ENCODE measurements at places on chromosomes 3 and 15.

- no peak for DNase-seq
Observed at GRCh38 chr3:851098-851790, 241.6 kb upstream of the CNTN6 start.

GRCh38 chr3:157746391-157746790, 243.2 kb upstream of the VEPH1 start:
- DNase-seq = no peak

- no peak for DNase-seq
Observed at GRCh38 chr3:13013151-13013561, 60.1 kb downstream of the IQSEC1 start.

- no peak for DNase-seq
Observed at GRCh38 chr3:132253262-132253878, 63.8 kb upstream of the ACP3 start.

DNA sequence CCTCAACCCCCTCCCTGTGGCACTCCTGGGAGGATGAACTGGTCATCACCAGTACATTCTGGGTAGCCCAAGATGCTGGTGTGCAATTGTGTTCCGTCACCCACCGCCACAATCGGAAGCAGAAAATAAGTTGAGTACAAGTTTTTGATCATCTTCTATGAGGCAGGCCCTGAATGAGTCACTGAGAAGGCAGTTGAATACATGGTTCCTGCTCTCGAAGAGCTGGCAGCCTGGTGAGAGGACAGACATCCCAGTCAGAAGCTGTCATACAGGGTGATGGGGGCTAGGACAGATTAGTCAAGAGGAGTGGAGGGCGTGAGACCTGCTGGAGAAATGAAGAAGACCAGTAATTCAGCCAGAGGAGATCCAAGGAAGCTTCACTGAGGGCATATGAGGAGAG, 6.2 kb downstream of the CEMIP start:
- DNase-seq = no peak

GRCh38 chr3:154852515-154852914, 227.6 kb upstream of the MME start:
- no peak for DNase-seq

DNA sequence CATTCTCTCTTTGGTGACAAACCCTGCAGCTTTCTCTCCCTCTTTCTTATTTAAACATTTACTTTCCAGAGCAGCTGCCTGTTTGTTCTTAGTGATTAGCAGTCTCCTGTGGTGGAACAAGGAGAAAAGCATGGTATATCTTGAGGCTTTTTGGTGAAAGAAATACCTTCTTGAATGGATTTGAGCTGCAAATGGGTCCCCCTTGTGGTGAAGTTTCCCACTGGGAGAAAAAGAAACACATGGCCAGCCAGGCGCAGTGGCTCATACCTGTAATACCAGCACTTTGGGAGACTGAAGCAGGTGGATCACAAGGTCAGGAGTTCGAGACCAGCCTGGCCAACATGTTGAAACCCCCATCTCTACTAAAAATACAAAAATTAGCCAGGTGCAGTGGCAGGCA, 48.3 kb upstream of the ACP3 start:
- no peak for DNase-seq

GRCh38 chr3:42839616-42840015, 30.4 kb downstream of the ACKR2 start:
- no peak for DNase-seq

DNA sequence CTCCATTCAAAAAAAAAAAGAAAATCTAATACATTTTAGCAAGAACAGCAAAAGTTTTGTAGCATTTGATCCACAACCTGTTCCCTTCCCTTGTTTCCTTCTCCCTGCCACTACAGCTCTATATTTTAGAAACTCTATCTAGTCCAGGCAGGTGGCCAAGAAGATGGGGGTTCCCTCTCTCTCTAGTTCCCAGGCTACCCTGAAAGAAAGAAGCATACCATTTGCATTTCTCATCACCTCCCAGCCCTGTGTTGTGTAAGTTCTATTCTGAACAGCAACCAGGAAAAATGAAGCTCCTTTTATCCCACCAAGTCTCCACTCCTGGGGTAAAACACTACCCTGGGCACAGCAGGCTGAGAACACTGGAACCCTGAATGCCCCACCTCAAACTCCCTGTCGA, 100.0 kb downstream of the PCCB start:
- DNase-seq = no peak

DNA sequence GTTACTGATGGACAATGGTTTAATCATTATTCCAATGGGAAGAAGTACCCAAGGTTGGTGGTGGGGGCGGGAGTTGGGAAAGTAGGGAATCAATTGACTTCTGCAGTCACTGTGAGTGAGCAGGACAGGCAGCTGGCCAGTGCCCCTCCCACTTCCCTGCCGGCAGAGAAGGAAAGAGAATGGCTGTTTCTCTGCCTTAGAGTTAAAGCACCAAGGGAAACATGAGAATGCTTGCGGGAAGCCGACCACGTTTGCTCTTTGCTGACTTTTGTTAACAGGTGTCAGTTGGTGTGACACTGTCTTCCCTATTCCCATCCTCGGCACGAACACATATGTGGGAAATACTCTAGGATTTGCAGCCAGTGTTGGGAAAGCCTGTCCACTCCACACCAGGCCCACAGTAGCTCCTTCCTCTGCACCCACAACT, 33.5 kb upstream of the MFSD1 start:
- DNase-seq = no peak

DNA sequence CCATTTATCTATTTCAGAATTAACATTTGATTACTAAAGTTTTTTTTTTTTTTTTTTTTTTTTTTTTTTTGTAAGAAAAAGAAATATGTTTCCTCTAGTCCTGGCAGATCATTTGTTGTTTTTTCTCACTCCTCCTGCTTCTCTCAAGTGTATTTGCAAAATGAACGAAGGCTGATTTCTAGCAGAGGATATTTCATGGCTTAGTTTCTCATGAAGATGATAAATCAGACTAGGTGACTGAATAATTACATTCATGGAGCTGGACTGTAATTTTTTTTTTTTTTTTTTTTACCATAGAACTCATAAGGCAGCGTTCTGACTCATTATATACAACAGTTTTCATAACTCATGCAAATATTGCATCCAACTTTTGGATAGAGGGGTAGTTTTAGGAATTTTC, 332.5 kb upstream of the SEMA6D start:
- DNase-seq = no peak
